ENCODE measurements at places on chromosomes 7 and 10.

DNA sequence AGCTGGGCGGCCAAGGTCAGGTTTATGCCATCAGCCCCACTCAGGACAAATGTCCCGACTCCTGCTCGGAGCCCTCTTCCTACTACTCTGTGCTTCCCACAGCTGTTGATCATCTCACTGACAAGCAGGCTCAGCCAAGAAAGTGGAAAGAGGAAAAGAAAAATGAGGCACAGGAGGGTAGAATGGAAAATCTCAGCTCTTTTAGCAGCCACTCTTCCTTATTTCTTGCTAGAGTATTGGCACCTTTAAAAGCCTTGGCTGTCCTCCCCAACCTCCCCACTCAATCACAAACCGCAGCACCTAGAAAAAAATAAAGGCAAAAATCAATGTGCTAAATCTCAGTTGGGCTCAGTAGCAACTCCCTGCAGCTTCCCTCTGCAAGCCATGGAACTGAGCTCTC, 35.3 kb upstream of the AGK start:
- no peak for DNase-seq

DNA sequence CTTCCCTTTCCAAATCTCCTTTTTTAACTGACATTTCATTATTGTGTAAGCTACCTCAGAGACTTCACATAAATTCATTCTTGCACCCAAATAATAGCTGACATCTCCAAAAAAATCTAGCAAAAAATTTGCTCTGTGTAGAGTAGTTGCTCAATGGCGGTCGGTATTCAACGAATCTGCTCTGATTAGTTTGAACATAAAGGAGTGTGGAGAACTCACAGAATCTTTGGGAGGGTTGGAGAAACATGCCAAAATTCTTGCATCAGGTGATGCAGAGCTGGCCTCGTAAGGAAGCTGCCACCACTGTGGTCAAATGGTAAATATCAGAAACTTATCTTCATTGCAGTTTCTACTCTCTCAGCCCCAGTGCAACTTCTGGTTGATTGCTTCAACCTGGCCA, 201.2 kb upstream of the MDFIC start:
- no peak for DNase-seq

DNA sequence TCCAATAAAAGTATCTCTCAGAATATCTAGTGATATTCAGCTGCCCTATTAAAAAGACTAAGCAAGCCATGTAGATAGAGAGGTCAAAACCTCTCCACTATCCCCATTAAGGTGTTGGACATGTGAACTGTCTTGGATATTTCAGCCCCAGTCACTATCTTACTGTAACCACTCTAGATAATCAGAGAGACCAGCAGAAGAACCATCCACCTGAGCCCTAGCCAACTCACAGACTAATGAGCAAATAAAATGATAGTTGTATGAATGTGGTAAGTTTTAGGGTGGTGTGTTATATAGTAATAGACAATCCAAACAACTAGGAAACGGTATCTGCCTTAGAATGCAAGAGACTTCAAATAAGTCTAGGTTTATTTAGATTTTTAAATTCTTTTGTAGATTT, 268.6 kb upstream of the KLF14 start:
- DNase-seq: no peak

DNA sequence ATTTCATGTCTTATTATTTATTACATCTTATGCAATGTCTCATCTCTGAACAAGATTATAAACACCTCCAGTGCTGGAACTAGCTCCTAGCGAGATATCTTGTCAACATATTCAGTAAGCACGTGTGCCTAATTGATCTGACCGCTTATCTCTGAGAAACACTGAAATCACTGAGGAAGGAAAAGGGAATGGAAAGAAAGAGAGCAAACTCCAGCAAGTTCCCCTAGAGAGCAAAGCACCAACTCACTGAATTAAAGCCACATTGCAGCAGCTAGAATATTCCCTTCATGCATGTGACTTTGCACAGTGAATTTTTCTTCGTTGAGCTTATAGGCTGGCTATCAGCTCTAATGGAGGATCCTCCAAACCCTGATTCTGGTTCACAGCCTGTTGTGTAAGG, 177.1 kb upstream of the FRMD4A start:
- DNase-seq: no peak

DNA sequence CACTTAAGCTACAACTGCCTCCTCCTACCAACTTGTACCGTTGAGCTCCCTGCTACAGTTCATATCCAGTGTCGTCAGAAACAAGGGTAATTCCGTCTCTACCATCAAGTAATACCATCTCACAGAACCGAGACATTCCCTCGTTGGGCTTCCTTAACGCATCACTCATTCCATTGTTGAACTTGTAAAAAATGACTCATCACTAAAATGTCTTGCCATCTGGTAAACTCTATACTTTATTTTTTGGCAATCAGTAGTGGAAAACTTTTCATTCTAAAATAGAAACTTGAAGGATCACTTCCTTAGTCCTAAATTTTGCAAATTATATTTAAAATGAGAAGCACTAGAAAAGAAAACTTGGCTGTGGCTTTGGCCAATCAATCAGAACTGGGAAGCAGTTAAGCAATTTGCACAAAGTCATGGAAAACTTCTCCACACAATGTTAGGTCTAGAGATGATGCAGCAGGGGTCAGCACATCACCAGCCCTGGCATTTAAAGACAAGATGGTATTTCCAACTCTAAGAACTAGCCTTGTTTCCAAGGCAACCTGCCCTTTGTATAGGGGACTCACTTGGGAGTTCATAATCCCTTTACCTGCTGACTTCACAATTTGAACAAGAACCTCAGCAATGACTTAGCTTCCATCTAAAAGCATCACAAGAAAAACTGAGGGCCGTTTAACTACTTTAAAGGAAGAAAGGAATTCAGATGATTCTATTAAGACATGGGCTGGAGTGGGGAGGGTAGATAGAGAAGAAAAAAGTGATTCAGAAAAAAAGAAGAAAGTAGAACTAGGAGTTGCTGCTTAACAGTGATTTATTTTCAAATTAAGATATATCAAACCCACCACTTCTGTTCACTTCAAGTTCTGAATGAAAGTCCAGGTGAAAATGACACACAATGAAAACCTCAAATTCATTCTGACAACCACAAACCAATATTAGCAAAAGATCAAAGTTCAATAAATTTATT, 288.1 kb downstream of the PARD3 start:
- DNase-seq: peak; percentile 36

DNA sequence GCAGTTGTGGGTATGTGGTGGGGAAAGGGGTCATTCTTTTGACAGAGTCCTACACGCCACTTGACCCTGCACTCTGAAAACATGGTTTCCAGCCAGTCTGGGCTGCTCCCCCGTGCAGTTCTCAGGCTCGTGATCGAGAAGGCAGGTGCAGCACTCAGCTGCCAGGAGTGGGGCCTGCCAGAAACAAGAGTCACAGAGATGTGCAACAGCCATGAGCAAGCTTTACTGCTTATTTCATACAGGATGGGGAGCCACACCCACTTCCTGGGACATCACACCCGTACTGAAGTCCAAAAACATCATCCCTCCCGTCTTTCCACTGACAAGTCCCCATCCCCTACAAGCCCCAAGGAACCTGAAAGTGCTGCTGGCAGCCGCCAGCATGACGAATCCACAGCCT, 9.3 kb downstream of the ATG9B start:
- no peak for DNase-seq

DNA sequence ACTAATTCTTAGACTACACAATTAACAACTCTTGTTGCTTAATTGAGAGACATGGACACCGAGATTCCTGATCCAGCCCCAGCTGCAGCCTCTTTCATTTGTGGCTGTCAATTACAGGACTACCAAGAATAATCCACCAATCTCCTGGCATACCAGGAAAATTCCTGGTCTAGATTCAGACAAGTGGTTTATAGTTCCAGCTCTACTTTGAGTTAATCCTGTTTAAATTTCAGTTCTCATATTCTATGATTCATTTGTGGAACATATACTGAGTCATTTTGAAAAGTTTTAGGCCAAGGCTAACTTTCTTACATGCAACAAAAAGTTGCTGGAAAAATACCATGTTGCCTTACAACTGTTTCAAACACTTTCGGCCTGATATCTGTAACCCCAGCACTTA, 253.5 kb downstream of the MAGI2 start:
- DNase-seq: no peak

- no peak for DNase-seq
Observed at GRCh38 chr7:148838905-148839304, 45.2 kb downstream of the EZH2 start.

GRCh38 chr7:82163586-82163985, 280.0 kb downstream of the CACNA2D1 start:
- no peak for DNase-seq

GRCh38 chr10:30462513-30462912, 28.5 kb downstream of the MAP3K8 start:
- DNase-seq: no peak

- DNase-seq: no peak
Observed at GRCh38 chr10:118732245-118733165, 22.3 kb downstream of the CACUL1 start.

DNA sequence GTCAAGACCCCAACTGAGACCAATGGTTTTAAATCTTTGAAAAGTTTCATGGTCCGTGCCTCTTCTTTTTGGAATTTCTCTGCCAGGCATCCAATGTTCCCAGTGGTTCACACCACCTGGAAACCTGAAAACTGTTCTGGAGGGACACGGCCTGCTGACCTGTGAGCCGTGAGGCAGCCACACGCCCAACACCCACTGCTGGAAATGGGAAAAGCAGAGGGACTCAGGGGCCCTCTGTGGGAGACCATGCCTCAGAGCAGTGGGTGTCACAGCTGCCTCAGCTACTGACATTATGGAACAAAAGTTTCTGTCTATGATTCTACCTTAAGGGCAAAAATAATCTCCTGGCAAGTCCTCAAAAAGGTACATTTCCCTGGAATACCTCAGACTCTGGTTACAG, 70.4 kb upstream of the VIPR2 start:
- DNase-seq: no peak

GRCh38 chr7:22578007-22578733, 78.2 kb upstream of the STEAP1B start:
- peak; percentile 73 for DNase-seq

DNA sequence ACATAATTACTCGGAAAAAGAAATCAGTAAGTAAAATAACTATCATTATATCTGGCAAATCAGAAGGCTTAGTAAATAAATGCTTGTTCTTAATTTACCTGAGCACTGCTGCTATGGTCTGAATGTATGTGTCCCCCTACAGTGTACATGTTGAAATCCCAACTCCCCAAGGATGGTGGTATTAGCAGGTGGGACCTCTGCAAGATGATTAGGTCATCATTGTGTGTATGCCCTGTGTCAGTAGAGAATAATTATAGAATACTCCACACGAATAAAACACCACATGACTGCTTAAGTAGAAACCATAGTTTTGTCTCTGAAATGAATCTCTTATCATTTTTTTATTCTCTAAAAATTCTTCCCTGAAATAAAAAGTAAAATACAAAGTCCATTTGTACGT, 101.6 kb downstream of the RNF133 start:
- no peak for DNase-seq

GRCh38 chr7:91344911-91345310, 80.7 kb downstream of the FZD1 start:
- DNase-seq: no peak

DNA sequence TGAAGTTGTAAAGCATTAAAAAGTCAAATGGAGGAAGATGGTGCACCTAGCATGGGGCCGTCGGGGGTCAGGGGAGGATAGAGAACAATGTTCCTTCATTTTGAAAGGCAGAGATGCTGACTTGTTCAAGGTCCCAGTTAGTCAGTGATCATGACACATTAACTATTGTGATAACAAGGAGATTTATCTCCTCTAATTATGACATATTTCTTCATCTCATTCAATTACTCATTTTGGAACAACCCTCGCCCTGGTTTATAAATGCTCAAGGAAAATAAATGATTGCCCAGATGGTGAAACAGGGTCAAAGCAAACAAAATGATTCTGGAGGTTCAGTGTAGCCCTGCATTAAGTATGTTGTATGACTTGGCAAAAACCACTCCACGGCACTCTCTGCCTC, 106.2 kb downstream of the ITIH5 start:
- no peak for DNase-seq

GRCh38 chr10:119687192-119688032, 36.2 kb downstream of the BAG3 start:
- no peak for DNase-seq
